ENCODE measurements at places on chromosomes 3 and 15.

DNA sequence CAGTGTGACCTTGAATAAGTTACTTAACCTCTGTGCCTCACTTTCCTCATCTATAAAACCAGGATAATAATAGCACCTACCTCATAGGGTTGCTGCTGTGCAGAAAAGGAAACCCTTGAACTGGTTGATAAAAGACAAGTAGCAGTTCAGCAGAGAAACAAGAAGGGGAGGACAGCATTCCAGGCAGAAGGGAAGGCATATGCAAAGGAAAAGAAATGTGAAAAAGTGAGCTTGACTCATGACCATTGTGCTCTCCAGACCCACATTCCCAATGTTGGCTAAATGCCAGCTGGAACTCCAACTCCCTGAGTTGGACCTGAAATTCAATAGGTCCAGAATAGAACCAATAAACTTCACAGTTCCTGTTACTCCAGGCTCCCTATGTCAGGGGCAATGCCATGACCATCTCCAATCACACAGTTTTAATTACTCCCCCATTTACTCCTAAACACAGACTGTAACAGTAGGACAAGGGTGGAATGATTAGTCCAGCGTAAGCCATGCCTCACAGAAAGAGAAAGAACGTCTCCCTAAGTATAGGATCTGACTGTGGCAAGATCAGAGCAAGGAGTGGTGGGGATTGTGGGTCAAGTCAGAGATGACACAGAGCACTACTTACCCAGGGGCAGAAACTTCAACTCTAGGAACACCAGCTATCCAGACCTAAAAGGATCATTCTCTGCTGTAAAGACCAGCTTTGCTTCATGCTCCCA, 26.9 kb downstream of the PRKAR2A start:
- peak; percentile 64 for DNase-seq

DNA sequence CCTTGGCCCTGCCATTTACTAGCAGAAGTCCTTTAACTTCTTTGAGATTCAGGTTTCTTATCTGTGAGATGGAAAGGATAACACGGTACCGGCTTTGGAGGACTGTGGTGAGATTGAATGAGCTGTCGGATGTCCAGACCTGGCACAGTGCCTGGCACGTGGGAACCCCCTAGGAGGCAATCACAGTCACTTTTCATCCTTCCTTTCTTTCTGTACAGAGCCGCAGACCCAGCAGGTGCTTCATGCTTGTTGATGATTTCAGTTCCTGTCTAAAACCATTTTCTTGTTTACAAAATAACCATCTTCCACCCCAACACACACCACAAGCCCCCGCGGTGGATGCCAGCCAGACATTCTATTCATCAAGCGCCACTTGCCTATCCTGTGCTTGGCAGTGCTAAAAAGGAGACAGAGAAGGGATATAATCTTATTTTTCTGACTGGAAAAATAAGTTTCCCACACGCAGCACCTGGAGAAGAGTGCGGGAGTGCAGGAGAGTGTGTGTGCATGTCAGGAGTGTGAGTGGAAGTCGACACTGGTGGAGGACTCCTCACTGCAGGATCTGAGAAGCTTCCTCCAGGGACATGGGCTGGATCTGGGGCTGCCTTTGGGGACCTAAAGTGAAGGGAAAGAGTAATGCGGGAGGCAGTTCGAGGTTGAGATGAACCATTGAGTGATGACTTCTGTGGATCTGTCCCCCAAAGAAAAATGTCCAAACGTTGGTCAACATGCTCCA, 85.7 kb downstream of the ST6GAL1 start:
- no peak for DNase-seq

DNA sequence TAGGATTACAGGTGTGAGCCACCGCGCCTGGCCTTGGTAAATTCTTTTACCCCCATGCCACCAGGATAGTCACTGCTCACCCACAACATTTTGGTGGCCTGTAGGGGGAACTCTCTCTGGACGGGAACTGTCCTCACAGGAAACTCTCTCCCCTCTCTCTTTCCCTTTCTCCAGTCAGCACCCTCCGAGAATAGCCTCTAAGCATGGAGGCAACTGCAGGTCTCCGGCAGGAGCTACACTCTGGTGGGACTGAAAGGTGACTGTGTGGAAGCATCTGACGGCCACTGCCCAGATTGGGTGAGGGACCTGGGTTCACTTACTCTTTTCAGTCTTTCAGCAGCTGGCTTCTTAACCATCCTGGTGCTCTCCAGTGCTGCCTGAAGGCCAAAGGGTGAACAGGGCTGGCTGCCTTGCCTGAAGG, 21.3 kb downstream of the TRANK1 start:
- no peak for DNase-seq

DNA sequence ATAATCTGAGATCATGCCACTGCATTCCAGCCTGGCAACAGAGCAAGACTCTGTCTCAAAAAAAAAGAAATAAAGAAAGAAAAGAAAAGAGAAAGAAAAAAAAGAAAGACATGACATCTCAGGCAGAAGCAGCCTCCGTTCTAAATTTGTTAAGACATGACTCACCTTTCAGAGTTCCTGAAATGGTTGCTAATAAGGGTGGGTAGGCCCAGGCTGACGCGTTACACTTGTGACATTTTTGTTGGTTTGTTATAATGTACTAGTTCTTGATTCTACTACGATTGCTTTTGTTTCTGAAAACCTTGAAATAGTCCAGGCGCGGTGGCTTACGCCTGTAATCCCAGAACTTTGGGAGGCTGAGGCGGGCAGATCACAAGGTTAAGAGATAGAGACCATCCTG, 21.0 kb downstream of the SLC25A20 start:
- no peak for DNase-seq

DNA sequence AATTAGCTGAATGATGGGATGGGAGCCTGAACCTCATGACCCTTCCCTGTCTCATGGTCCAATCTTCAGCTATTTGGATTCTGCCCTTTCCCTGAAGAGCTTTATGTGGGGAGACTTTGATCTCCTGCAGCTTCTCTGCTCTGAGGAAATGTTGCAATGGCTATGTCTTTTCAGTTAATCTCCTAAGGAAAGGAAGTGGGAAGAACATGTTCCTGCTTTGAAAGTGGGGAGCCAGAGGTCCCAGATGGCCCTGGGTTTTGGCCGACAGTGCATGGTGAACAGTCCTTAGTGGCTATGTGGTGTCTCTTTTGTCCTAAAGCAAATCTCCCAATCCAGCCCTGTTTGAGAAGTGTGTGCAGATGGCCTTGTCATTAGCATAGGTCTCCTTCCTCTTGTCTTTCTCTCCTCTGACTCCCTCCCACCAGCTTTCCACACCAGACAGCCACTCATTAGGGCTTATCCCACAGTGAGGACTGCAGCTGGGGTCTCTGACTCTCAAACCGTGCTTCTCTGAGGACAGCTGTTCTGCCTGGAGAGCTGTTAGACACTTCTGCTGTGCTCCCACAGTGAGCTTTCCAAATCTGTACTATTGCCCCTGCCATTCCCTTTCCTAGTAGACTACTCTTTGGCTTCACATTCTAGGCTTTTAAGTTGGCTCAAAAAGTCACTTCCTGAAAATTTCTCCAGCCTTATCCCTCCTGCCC, 365.8 kb upstream of the UMPS start:
- no peak for DNase-seq

GRCh38 chr3:135169651-135170050, 374.6 kb downstream of the EPHB1 start:
- DNase-seq: no peak

DNA sequence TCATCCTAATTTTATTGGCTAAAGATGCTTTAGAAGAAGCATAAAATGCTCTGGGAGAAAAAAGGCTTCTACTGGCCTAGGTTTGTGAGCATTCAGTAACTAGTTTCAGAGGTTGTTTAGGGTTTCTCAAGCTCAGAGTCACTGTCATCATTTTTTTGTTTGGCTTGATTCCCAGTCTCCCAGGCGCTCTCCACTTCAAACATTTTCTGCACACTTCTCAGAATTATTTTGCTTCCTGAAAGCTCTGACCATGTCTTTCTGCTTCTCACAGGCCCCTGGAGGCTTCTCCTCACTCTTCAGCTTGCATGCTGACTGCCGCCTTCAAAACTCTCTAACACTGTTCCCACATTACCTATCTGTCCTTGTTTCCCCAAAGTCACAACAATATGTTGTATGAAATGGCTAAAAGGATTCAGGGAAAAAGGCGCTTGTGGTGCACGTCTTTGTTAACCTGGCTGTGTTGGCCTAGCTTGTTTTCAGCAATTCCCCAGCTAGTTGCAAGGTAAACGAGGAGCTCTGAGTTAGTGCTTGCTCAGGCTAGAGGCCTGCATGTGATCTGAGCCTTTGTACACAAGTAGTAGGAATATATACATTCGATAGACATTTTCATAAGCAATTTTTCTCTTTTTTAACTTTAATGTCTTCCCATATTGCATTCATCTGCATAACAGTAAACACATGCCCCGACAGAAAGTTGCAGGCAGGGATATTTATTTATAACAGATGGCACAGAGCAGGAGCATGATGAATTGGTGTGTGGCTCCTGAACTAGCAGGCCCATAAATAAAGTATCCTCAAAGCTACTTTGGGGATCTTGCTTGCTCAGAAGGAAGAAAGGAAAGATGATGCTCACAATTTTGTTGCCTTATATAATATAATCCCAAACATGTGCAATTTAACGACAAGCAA, 129.2 kb upstream of the DPH6 start:
- DNase-seq: peak; percentile 39
